ENCODE measurements at places on chromosomes 3 and 15. TPM values are rescaled to one million over a fixed set of nuclear protein-coding genes. Genes with fewer than 3 reads are reported as not detected.

DNA sequence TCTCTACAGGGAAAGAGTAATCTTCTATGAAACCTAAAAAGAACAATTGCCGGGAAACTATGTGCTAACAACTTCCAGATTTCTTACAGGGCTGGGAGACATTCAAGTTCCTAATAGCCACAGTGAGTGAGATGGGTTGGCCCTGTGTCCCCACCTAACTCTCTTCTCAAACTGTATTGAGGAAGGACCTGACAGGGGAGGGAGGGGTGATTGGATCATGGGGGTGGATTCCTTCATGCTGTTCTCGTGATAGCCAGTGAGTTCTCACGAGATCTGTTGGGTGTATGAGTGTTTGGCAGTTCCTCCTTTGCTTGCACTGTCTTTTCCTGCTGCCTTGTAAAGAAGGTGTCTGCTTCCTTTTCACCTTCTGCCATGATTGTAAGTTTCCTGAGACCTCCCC is 958.7 kb downstream of the AGBL1 start:
- no peak for DNase-seq

DNA sequence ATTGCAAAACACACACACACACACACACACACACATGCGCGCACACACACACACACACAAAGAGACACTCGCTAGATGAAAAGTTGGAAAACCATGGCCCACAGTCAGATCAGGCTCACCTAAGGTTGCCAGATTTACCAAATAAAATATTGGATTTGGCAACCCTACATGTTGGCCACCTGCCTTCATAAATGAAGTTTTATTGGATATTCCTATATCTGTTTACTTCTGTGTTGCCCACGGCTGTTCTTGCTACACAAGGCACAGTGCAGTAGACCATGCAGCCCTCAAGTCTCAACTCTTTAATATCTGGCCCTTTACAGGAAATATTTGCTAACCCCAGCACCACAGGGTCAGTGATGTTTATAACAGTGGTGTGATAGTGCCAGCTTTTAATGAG is 445.0 kb upstream of the PROK2 start:
- DNase-seq = no peak

- DNase-seq = no peak
Observed at GRCh38 chr3:13074006-13074375, 762 bp upstream of the IQSEC1 start.

DNA sequence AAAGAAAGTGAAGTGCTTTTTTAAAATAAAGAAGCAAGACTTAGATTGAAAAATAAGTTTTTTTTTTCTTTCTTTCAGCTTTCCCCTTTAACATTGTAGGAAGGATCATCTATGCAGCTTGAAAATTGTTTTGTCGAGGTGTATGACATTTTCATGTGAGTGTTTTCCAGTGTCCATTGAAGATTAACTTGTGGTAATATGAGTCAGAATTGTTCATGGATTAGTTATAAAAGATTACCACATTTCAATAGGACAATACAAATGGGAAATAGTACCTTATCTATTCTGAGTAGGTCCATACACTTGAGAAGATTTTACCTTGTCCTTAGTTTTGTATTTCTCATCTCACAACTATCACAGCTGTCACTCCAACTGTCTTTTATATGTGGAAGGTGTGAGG is 1234.7 kb downstream of the NSUN3 start:
- no peak for DNase-seq

DNA sequence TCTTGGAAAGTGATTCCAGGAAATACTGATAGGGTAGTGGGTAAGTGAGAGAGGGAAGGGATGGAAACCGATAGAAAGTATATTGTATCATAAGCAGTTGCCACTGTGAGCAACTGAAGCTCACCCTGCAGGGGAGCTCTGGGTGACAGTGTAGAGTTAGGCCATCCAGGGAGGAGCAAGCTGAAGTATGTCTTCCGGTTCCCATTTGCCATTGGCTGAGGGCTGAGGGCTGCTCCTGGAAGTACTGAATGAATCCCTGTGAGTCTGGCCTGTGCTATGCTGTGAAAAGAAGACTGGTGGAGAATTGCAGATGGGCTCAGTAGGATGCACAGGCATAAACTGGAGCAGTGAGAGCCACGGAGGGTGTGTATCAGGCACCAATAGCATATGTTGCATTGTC is 348.3 kb downstream of the MFSD1 start:
- DNase-seq = no peak

KCNMB2 gene
- total RNA-seq = not detected

PPP1R14D gene
- total RNA-seq = not detected

KLF13 gene
- 127 TPM for total RNA-seq

Data from activated T-helper 2 cell treated with anti-CD3 and anti-CD28 coated beads, Interferon-gamma antibody, Interleukin-2, Interleukin-4, amounts not matched to agents 10 μg/mL and 5 μg/mL and 100 μg/mL, durations not matched to agents 14 hours and 24 hours and 36 hours (primary cell).